ENCODE measurements at places on chromosomes 12 and 14. TPM values are rescaled to one million over a fixed set of nuclear protein-coding genes. Genes with fewer than 3 reads are reported as not detected.

The EAPP gene
- total RNA-seq = 37.9 TPM

The HOMEZ gene
- total RNA-seq = 9.3 TPM

The PRR4 gene
- total RNA-seq = 2.7 TPM

The EEA1 gene
- 8.1 TPM for total RNA-seq

The OR10A7 gene
- total RNA-seq = not detected

The GARIN6 gene
- not detected for total RNA-seq

The STYX gene
- 6.8 TPM for total RNA-seq

The MYL2 gene
- total RNA-seq = 1.3 TPM

The PTPRO gene
- 0.05 TPM for total RNA-seq

The GPR137C gene
- 0.15 TPM for total RNA-seq

Measured in A549 treated with AZD2906 at 1 μM for 4 hours (cell line).